ENCODE measurements at places on chromosomes 3 and 15. TPM values are rescaled to one million over a fixed set of nuclear protein-coding genes. Genes with fewer than 3 reads are reported as not detected.

DNA sequence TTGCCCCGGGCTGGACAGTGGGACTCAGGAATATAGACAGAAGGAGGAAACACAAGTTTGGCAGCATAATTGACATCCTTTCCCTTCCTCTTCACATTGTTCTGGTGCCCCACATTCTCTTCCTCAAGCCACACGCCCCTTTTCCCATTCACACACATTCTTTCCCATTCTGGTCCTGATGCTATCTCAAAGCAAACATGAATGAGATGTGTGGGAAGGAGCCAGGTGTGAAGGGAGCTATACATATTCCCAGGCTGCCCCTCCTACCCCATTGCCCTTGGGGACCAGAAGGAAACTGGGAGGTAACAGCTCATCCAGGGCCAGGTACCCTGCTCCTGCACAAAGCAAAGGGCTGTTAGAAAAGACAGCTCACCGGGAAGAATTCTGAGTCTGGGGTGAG, 23.4 kb upstream of the CLK3 start:
- no peak for DNase-seq

The IL1RAP gene
- 8.0 TPM for polyA plus RNA-seq

The GRAMD2A gene
- 1.3 TPM for polyA plus RNA-seq

DNA sequence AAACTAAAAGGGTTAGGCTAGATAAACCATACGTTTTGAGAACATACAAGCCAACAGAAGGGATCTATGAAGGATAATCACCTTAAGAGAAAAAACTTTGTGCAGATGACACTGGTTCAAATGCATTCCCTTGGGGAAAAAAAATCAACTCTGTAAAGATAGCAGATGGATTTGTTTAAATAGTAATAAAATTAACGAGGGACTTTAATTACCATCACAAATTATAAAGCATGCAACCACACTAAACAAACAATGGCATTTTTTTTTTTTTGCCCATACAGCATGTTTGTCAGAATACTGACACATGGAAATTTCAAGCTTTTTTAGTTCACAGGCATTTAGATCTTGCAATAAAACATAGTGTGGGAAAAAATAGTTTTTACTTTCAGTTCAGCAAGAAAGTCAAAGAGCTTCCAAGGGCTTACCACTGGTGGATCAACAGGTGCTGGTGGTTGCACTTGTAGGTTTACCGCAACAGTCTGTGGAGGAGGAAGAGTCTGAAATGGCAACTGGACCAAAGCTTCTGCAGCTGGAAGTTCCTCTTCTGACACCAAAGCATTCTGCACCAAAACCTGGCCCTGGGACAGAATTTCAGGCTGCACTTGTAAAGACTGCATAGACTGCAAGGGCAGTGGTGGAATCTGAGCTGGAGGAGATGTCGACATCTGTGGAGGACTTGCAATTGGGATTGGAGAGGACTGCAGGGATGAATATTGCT, 53.1 kb downstream of the PHC3 start:
- peak; percentile 1 for DNase-seq

- DNase-seq: no peak
These were observed 7.1 kb upstream of the HDAC11 start for GRCh38 chr3:13473020-13473419.

GRCh38 chr3:162072656-162073164, 576.1 kb downstream of the OTOL1 start:
- no peak for DNase-seq

GRCh38 chr15:63526401-63526800, 22.0 kb downstream of the USP3 start:
- no peak for DNase-seq

DNA sequence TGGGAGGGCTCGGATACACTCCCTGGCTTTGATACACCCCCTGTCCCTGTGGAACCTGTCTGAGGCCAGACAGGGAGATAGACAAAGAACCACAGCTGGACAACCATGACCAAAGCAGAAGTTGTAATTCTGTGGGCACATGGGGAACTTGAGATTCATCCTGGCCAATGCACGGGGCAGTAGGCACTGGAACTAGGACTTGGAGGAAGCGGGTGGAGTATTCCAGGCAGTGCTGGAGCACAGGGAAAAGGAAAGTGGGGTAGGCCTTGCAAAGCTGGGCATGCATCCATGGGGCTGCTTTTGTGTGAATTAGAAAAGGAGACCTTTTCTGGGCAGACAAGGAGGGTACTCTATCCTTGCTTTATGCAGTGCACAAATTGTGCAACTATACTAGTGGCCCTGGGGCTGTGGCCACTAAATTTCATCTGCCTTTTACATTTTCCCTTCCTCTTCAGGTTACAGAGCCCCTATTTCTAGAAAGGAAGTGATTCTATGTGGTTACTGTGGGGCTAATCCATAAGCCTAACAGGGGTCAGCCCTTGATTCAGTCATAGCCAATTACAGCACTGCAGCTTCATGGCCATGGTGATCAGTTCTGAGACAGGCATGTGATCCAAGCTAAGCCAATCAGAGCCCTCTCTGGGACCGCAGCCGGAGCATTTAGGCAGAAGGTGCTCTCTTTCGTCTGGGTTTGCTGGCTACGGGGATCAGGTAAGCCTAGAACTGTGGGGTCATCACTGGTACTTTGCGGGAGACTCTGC, 21.0 kb downstream of the CRABP1 start:
- DNase-seq: peak; percentile 48

DNA sequence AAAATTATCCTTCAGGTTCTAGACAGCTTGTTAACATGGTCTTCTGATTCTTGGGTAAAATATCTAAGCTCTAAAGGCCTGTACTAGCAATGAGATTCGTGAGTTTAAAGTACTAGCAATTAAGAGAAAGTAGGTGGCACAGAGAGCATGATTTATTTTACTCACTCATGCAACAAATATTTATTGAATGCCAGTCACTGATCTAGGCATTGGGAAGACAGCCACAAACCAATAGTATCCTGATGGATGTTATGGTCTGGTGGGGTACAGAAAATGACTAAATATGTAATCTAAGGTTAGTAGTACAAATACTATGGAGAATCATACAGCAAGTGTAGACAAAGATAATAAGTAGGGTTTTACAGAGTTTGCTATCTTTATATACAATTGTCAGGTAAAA, 751.3 kb downstream of the ZNF385D start:
- DNase-seq: no peak

DNA sequence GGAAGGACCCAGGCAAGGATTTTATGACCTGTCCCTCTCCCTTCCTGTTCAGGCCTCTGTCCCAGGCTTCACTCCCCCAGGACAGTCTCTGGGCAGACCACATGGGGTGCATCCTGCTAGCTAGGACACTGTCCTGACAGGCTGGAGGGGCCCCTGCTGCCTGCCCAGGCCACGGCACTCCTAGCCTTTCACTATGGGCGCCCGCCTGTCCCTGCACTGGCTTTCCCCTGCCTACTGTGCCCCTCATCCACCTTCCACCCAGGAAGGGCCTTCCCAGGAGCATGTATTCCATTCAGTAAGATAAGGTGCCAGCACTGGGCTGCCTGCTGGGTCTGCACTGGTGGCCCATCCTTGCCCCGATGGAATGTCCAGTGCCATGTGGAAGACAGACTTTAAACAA, 145.3 kb downstream of the DNAJB8 start:
- no peak for DNase-seq

The ARHGAP31 gene
- 11.2 TPM for polyA plus RNA-seq

- DNase-seq: no peak
These were observed 104.2 kb downstream of the CORO2B start for GRCh38 chr15:68683026-68683425.

DNA sequence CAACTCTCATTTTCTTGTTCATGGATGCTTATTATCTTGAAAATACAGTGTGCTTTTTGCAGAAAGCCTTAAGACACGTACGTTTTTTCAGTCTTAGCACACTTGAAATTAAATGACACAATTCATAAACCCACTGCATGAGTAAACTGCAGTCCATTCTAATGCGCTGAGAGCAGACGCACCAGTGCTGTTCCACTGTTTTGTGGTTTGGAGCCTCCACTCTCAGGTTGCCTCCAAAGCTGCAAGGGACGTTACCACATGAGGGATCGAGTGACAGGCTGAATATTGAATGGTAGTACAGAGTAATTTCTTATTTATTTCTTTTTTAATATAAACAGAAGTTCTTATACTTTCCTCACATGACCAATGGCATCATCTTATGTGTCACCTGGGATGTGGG, 12.3 kb downstream of the IQCH start:
- no peak for DNase-seq

The CADM2 gene
- polyA plus RNA-seq: 3.9 TPM

DNA sequence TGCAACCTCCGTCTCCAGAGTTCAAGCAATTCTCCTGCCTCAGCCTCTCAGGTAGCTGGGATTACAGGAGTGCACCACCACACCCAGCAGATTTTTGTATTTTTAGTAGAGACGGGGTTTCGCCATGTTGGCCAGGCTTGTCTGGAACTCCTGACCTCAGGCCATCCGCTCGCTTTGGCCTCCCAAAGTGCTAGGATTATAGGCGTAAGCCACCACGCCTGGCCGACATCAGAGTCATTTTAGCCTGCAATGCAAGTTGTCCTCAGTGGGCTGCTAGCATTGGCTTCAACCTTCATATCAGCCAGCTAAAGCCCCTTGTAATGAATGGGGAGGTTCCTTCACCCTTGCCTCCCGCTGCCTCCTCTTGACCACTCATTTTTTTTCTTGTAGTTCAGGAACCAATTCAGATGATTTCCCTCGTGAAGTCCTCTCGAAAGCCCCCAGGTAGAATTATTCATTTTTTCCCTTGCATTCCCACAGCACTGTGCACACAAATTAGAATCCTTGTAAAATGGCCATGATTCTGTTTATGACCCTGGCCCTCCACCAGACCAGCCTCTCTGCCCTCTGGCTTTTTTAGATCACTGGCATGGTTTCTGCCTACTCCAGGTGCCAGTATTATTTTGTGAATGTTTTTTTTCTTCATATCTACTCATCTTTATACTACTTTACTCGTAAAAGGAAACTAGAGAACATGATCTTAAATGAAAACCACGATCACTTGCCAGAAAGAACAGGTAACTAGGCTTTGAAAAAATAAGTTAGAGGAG, 29.1 kb downstream of the FLNB start:
- DNase-seq: no peak

DNA sequence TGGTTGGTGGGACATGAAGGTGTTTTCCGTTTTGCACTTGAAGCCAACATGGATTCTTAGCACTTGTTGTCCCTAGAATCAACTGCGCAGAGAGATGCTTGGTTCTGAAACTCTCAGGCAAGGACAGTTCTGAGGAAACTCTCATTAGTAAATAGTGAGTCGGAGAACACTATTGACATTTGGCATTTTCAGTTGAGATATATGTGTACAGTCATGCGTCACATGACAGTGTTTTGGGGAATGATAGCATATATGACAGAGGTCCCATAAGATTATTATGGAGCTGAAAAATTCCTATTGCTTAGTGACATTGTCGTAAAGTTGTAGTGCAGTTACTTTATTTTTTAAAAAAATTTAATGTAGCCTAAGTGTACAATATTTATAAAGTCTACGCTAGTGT, 5.8 kb downstream of the APBA2 start:
- no peak for DNase-seq

- no peak for DNase-seq
These were observed 30.2 kb upstream of the TLE3 start for GRCh38 chr15:70127770-70128413.

DNA sequence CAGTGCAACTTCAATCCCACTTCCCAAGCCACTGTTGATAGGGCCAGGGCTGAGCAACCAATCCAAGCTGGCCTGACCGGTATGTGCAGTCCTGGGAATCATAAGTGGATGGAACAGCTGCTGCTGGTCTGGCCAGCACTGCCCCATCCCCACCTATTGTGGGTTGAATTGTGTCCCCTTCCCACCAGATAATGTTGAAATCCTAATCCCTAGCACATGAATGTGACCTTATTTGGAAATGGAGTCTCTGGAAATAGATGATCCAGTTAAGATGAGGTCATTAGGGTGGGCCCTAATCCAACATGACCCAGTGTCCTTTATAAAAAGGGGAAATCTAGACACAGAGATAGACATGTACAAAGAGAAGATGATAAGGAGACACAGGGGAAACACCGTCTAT, 13.7 kb upstream of the PDIA5 start:
- DNase-seq: no peak

The CD200 gene
- 14.1 TPM for polyA plus RNA-seq

The GOLGA6L7 gene
- polyA plus RNA-seq: not detected

DNA sequence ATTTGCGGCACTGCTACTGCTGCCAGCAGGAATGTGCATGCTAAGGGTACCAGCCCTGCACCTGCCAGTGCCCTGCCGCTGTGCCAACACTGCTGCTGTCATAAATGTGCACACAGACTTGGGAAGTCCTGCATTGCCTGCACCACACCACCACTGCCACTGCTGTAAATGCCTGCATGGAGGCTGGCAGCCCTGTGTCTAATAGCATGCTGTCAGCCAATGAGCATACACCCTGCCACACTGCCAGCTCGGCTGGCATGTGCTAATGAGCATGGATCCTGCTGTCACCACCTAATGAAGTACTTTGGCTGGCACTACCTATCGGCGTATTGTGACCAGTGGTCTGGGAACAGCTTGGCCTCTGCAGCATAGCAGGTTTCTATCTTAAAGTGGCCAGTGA, 981.8 kb upstream of the GBE1 start:
- no peak for DNase-seq

The ZPLD1 gene
- polyA plus RNA-seq: not detected

The DPPA2 gene
- not detected for polyA plus RNA-seq

The CPNE4 gene
- not detected for polyA plus RNA-seq

- no peak for DNase-seq
These were observed 16.7 kb downstream of the PDIA5 start for GRCh38 chr3:123083383-123084124.

The MNS1 gene
- 5.4 TPM for polyA plus RNA-seq

- DNase-seq: no peak
These were observed 67.8 kb upstream of the ATP10A start for GRCh38 chr15:25930931-25931330.

- peak; percentile 11 for DNase-seq
These were observed 47.0 kb downstream of the CALML4 start for GRCh38 chr15:68158046-68158628.

GRCh38 chr3:117217760-117218316, 508.3 kb downstream of the TUSC7 start:
- no peak for DNase-seq

DNA sequence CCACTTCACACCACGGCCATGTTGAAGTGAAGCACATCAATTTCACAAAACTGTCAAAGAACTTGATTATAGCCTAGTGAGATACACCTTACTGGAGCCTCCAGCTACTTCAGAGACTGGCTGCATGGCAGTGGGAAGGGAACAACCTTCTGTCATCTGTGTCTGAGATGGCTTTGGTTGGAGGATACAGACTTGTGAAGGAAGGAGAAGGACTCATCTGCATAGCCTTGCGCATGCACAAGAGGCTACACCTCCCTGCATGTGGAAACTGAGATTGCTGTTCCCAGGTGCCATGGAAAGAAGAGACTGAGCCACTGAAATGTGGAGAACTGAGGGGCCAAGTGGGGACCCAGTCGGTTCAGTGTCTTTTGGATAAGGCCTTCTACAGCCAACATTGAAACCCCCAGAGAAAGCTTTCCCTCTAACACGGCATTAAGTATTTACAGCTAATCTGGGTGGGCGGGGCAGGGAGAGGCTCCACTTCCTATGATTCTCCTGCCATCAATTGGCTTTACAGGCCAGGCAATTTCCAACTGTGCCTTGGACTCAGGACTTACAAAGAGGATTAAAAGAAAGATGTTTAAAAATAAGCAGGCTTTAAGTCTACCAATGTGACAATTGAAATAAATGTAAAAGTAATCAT, 58.8 kb downstream of the IL16 start:
- no peak for DNase-seq

GRCh38 chr3:59257506-59257905, 207.7 kb upstream of the CFAP20DC start:
- DNase-seq: no peak

The TRIM42 gene
- not detected for polyA plus RNA-seq

The IGDCC3 gene
- 2.6 TPM for polyA plus RNA-seq

- no peak for DNase-seq
These were observed 423.5 kb downstream of the TUSC7 start for GRCh38 chr3:117133066-117133465.

Measured in muscle of back (tissue), 13 donors.